Activated CD8-positive, alpha-beta memory T cell treated with anti-CD3 and anti-CD28 coated beads, Interleukin-2, amount 10 ng/mL, durations not matched to agents 7 days and 5 days (primary cell): ENCODE measurements at places on chromosomes 16 and 17. TPM values are rescaled to one million over a fixed set of nuclear protein-coding genes. Genes with fewer than 3 reads are reported as not detected.

The TNP2 gene
- not detected for total RNA-seq

The MYH13 gene
- not detected for total RNA-seq

The SLFN14 gene
- not detected for total RNA-seq

The NPIPA8 gene
- 29.6 TPM for total RNA-seq

The DPEP3 gene
- 0.28 TPM for total RNA-seq

The SHCBP1 gene
- 60.6 TPM for total RNA-seq

The UBE2Z gene
- total RNA-seq, result 90.6 TPM

The ODAD4 gene
- 0.49 TPM for total RNA-seq

The MYL11 gene
- not detected for total RNA-seq

The MYO15B gene
- total RNA-seq, result 12.4 TPM

The MRPS34 gene
- 154 TPM for total RNA-seq

The NHLRC4 gene
- total RNA-seq, result 1.2 TPM

- DNase-seq, result no peak
- H3K27ac ChIP-seq, result no peak overlapping the region
- peaks cover 9% of the 10 kb centered on the region for H3K36me3 ChIP-seq
These were observed 1.2 kb upstream of the CDIPT start for GRCh38 chr16:29864205-29864604.

DNA sequence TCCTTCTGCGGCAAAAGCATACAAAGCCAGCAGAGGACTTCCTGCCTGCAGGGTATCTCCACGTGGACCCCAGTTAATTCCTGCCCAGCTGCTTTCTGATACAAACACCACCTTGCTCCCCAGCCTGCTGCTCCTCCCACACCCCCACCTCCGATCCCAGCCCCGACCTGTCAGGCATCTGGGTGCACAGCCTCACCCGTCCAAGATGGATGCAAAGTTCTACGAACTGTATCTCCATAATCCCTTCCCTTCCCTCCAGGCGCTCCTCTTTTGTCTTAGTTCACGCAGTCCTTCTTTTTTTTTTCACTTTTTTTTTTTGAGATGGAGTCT, 15.6 kb upstream of the FOXJ1 start:
- H3K4me3 ChIP-seq, result no peak overlapping the region
- peaks cover 41% of the 10 kb centered on the region for H3K36me3 ChIP-seq
- no peaks in the 10 kb centered on the region for H3K27me3 ChIP-seq
- peaks cover 10% of the 10 kb centered on the region for H3K4me1 ChIP-seq

GRCh38 chr16:48511071-48511540, 98.9 kb downstream of the N4BP1 start:
- no peaks in the 10 kb centered on the region for H3K36me3 ChIP-seq
- H3K27me3 ChIP-seq, result peaks cover 6% of the 10 kb centered on the region
- H3K27ac ChIP-seq, result no peak overlapping the region
- no peaks in the 10 kb centered on the region for H3K4me1 ChIP-seq
- DNase-seq, result no peak
- no peak overlapping the region for H3K4me3 ChIP-seq

GRCh38 chr16:76976101-76976500, 214.9 kb upstream of the MON1B start:
- H3K4me1 ChIP-seq, result no peaks in the 10 kb centered on the region
- H3K27ac ChIP-seq, result no peak overlapping the region
- peaks cover 2% of the 10 kb centered on the region for H3K27me3 ChIP-seq
- H3K4me3 ChIP-seq, result no peak overlapping the region
- DNase-seq, result no peak

- no peak overlapping the region for H3K27ac ChIP-seq
- DNase-seq, result no peak
- H3K4me3 ChIP-seq, result no peak overlapping the region
- no peaks in the 10 kb centered on the region for H3K36me3 ChIP-seq
- H3K27me3 ChIP-seq, result no peaks in the 10 kb centered on the region
These were observed 165.8 kb downstream of the CHD9 start for GRCh38 chr16:53220585-53220984.

DNA sequence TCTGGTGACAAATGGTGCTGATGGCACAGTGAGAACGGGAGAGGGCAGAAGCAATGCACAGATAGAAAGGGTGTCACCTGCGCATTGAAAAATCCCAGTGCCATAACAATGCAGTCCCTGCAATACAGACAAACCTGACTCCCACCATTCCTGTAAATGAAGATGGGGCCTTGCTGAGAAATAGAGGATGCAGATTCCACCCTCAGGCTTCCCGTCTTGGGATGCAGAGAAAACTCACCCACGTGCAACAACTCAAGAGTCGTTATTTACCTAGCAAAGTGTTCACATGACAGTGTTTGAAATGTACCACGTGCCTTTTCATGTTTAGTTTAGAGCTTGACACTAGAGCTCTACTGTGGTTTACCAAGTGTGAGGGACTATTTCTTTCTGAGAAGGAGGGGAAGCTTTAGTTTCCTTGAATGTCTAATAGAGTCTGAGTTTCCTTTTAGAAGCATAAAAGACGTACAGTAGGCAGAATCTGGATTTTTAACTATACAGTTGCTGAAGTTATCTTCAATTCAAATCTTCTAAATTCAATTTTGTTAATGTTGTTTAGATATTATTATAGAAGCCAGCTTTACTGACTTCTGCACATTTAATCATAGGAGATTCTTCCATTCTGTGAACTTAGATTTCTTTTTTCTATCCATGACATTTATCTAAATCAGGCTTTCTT, 35.6 kb downstream of the WWOX start:
- H3K36me3 ChIP-seq, result peaks cover 27% of the 10 kb centered on the region
- no peak for DNase-seq
- no peaks in the 10 kb centered on the region for H3K27me3 ChIP-seq
- H3K4me3 ChIP-seq, result no peak overlapping the region
- H3K27ac ChIP-seq, result peak overlapping the region; percentile 57
- H3K4me1 ChIP-seq, result peaks cover 20% of the 10 kb centered on the region

DNA sequence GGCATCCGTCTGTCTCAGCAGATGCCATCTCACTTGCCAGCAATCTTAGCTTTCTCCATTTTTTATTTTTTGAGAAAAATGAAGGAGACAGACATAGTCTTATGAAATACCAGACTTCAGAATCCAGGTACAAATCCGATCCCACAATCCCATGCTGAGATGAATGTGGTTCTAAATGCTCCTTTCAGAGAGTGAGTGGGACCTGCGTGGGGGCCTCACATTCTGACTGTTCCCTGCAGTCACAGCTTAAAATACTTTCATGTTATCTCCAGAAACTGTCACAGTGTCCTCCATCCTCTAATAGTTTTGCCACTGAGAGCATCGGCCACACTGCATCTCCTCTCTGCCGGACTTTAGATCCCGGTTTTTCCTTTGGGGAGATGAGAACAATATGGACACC, 34.9 kb upstream of the ENDOV start:
- DNase-seq, result no peak
- H3K4me1 ChIP-seq, result peaks cover 19% of the 10 kb centered on the region
- H3K36me3 ChIP-seq, result peaks cover 91% of the 10 kb centered on the region
- H3K27me3 ChIP-seq, result no peaks in the 10 kb centered on the region
- H3K4me3 ChIP-seq, result no peak overlapping the region

DNA sequence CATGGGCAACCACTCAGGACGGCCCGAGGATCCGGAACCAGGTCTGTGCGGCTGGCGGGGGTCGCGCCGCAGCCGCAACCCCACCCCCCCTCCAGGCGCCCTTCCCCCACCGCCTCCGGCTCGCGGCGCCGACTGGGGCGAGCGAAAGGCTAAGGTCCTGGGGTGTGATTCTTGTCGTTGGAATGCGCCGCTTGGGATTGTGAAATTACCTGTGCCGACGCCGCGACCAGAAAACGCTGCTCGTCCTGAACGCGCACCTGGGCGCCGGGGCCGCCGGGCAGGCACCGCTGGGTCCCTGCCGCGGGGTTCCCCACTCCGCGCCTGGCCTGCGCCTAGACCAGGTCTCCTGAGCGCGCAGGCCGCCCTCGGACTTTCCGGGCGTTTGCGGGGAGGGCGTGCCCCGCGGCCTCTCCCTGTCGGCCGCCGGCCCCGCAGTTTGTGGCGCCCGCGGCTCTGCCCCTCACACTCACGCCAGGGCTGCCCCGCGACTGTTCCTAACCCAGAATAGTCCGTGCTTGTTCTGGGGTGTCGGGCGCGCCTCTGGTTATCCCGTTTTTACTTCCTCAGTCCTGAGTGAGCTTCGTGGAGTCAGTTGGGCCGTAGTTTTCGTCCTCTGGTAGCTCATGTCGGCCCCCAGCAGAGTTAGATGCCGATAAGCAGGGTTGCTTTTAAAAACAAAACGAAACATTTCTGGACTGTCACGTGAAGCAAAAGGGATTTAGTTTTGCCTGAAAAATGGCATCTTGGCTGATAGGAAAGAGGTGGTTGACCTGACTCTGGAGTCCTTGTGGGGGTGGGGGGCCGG, 147.2 kb downstream of the SPECC1 start:
- no peaks in the 10 kb centered on the region for H3K36me3 ChIP-seq
- H3K27ac ChIP-seq, result no peak overlapping the region

DNA sequence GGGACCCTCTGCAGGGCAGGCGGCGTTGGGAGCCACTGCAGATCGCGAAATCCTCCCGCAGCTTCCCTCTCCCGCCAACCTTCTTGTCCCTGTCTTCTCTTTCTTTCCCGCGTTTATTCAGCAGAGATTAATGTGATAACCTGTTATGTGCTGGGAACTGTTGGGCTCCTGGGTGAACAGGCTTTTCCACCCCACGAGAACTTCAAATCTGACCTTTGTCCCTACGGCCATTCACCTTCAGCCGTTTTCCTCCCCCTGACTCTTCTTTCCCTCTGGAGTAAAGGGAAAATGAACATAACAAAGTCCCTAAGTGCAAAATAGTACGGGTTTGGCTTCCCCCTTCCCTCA, 15.2 kb upstream of the KPNA2 start:
- H3K4me1 ChIP-seq, result peaks cover 13% of the 10 kb centered on the region
- peaks cover 7% of the 10 kb centered on the region for H3K27me3 ChIP-seq
- H3K36me3 ChIP-seq, result no peaks in the 10 kb centered on the region
- peak overlapping the region; percentile 75 for H3K27ac ChIP-seq

DNA sequence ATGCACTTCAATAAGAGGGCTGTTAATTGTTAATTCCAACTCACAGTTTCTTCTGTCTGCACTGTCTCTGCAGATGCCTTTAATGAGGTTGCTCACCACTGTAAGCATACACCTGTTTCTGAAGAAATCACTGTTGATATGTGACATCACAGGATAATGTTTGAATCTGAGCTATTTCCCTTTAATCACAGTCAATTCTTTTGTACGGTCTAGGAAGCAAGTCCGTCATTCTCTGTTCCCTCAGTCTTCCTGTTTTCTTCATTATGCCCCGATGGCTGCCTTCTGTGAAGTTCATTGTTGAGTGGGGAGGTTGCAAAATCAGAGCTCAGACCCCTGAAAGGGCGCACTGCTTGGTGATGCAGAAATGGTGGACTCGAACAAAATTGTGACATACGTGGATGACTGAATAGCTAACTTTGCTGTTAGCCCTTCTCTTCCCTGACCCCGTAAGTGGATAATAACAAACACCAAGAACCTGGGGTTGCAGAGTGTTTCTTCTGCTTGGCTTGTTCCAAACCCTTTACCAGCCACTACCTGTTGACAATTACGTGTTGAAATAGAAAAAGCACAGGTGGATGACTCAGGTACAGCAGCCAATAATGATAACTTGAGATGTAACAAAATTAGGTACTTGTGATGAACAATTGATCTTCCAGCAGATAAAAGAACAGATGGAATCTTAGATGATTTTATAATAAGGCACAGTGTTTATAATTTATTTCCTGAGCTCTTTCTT, 71.9 kb upstream of the AXIN2 start:
- H3K4me1 ChIP-seq, result no peaks in the 10 kb centered on the region
- H3K27me3 ChIP-seq, result no peaks in the 10 kb centered on the region
- no peak for DNase-seq
- no peak overlapping the region for H3K4me3 ChIP-seq
- H3K36me3 ChIP-seq, result no peaks in the 10 kb centered on the region
- H3K27ac ChIP-seq, result no peak overlapping the region

DNA sequence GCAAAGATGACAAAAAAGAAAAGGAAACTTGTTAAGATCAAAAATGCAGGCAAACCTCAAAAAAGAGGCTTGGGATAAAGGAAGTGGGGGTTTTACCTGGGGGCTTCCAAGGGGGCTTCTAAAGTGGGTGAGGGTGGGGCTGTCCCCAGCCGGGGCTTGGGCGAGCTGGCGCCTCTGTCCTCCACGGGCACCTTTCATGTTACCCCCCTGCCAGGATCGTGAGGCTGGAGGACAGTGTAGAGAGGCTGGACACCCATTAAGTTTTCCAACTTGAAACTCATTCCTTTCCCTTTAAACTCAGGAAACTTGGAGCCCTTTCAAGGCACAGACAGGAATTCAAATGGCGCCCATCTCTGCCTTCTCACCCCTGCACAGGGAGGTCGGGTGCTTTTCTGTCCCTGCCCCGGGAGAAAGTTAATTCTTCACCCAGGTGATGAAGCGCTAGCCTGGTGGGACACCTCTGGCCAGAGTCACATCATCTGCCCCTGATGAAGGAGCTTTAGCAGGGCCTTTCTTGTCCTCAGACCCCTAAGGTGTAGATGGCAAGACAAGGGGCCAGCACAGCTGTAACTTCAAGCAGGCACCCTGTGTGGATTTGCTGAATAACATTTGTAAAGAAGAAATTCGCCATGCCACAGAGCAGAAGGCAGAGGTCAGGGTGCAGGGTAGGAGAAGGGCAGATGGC, 87.3 kb downstream of the C16orf78 start:
- H3K36me3 ChIP-seq, result no peaks in the 10 kb centered on the region
- H3K4me3 ChIP-seq, result no peak overlapping the region
- no peak overlapping the region for H3K27ac ChIP-seq
- peaks cover 11% of the 10 kb centered on the region for H3K27me3 ChIP-seq
- peaks cover 25% of the 10 kb centered on the region for H3K4me1 ChIP-seq
- peak; percentile 35 for DNase-seq

DNA sequence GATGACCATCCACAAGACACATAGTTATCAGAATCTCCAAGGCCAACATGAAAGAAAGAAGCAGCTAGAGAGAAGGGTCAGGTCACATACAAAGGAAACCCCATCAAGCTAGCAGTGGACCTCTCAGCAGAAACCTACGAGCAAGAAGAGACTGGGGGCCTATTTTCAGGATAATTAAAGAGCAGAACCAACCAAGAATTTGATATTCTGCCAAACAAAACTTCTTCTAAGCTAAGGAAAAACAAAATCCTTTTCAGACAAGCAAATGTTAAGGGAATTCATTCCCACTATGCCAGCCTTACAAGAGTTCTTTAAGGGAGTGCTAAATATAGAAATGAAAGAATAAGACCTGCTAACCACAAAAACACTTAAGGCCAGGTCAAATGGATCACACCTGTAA, 47.8 kb downstream of the ITFG1 start:
- H3K4me1 ChIP-seq, result peaks cover 10% of the 10 kb centered on the region
- H3K27ac ChIP-seq, result no peak overlapping the region
- DNase-seq, result no peak
- H3K4me3 ChIP-seq, result no peak overlapping the region
- H3K36me3 ChIP-seq, result peaks cover 17% of the 10 kb centered on the region
- H3K27me3 ChIP-seq, result no peaks in the 10 kb centered on the region
